ENCODE measurements at places on chromosomes 13 and 19.
A peak's percentile ranks its signal among the peaks of the same experiment; 100 is the strongest.

DNA sequence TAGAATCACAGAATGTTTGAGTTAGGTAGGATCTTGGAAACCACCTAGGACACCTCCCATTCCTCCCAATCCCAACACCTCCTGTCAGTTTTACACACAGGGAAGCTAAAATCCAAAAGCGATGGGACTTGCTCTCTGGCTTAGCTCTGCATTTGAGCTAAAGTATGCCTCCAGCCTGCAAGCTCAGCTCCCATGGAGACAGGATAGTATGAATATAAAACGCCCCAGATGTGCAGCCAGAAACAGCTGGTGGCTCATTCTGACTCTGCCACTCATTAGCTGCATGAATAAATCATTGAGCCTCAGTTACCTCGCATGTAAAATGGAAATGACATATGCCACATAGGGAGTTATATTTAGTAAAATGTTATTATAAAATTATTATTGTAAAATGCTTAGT, 336.0 kb downstream of the SUCLA2 start:
- no peaks in the 10 kb centered on the region for H3K4me1 ChIP-seq
- no peaks in the 10 kb centered on the region for H3K27me3 ChIP-seq
- H3K4me3 ChIP-seq: no peak overlapping the region
- no peak overlapping the region for H3K27ac ChIP-seq
- H3K36me3 ChIP-seq: no peaks in the 10 kb centered on the region

DNA sequence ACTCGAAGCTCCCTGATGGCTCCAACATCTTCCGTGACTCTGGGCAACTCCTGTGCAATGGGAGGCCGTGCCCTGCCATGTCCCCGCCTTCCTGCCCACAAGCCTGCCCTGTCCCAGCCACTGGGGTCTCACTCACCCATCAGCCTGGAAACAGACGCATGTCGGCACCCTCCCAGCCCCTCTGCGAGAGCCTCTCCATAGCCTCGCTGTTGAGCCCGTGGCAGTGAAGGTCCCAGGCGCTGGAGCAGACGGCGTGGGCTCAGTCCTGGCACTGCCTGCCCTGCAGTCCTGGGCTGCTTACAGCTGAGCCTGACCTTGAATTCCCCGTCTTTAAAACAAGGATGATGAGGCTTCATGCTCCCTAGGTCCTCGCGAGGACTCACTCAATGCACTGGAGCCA, 37.0 kb downstream of the MCF2L start:
- DNase-seq: no peak
- no peak overlapping the region for H3K27ac ChIP-seq
- peaks cover 1% of the 10 kb centered on the region for H3K36me3 ChIP-seq
- no peaks in the 10 kb centered on the region for H3K27me3 ChIP-seq

- DNase-seq: no peak
- no peaks in the 10 kb centered on the region for H3K4me1 ChIP-seq
These were observed 13.5 kb upstream of the OR7D2 start for GRCh38 chr19:9165261-9165660.

DNA sequence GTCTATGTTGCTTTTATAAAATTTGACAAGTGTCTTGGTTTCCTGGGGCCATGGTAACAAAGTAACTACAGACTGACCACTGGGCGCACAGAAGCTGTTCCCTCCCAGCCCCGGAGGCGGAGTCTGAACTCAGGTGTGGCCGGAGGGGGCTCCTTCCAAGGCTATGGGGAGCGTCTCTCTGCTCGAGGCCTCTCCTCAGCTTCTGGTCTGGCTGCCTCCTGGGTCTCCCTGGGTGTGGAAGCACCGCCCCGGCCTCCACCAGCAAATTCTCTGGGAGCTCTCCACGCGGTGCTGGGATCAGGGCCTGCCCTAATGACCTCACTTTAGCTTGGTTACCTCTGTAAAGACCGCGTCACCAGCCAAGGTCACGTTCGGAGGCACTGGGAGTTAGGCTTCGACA, 45.7 kb upstream of the F7 start:
- H3K36me3 ChIP-seq: no peaks in the 10 kb centered on the region
- DNase-seq: peak; percentile 19
- H3K27ac ChIP-seq: no peak overlapping the region
- no peak overlapping the region for H3K4me3 ChIP-seq

DNA sequence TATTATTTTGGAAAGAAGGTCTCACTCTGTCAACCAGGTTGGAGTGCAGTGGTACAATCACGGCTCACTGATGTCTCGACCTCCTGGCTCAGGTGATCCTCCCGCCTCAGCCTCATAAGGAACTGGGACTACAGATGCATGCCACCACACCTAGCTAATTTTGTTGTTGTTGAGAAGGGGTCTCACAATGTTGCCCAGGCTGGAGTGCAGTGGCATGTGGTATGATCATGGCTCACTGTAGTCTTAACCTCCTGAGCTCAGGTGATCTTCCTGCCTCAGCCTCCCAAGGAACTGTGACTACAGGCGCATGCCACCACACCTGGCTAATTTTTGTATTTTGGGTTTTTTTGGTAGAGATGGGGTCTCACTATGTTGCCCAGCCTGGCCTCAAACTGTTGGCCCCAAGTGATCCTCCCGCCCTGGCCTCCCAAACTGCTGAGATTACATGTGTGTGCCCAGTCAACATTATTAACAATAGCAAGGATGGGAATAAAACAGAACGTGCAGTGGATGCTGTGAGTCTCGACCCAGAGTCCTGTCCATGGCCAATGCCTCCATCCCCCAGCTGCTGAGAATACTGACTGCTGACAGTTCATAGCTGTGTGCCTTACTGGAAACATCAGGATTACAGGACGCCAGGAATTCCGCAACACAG, 5.4 kb upstream of the MBD3L3 start:
- H3K4me3 ChIP-seq: no peak overlapping the region
- H3K27ac ChIP-seq: no peak overlapping the region
- no peaks in the 10 kb centered on the region for H3K36me3 ChIP-seq
- no peaks in the 10 kb centered on the region for H3K4me1 ChIP-seq
- DNase-seq: no peak

- H3K4me1 ChIP-seq: 0 out of 2 replicates have a peak, but pooled peaks cover 3% of the 10 kb centered on the region
- no peak overlapping the region for H3K27ac ChIP-seq
- H3K27me3 ChIP-seq: no peaks in the 10 kb centered on the region
- no peaks in the 10 kb centered on the region for H3K36me3 ChIP-seq
- no peak overlapping the region for H3K4me3 ChIP-seq
These were observed 21.4 kb downstream of the MIR17HG start for GRCh38 chr13:91368676-91369440.

DNA sequence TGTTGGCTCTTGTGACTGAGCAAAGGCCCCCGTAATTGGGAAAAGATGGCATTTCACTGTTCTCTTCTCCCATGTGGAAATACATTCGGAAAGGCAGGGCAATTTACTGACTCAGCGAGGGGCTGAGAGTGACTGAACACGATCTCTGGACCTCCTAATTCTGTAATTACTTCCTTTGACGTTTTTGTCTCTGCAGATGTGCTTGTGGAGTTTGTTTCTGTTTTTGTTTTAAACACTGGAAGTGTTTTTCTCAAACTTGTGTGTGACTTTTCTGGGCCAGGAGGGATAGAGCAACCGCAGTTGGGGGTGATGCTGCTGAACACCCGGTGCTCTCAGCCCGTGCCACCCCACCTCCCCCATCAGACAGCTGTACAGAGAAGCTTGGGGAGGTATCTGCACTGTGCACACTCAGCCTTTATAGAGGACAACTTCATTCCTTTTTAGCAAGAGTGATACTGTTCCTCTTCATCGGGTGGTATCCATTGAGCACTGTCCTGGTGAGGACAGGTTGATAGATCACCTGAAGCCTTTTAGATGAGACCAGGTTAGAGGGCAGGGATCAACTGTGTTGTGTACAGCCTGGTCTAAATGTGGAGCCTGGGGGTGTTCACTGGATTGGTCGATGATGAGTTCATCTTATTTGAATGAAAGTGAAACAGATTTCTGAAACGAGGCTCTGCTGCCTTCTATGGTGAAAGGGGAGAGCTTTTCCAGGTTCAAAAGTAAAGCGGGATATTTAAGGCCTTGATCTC, 117.4 kb downstream of the ESD start:
- H3K27me3 ChIP-seq: no peaks in the 10 kb centered on the region
- H3K36me3 ChIP-seq: no peaks in the 10 kb centered on the region
- peaks cover 59% of the 10 kb centered on the region for H3K4me1 ChIP-seq
- no peak for DNase-seq

GRCh38 chr19:4399812-4400134, 574 bp downstream of the SH3GL1 start:
- no peaks in the 10 kb centered on the region for H3K27me3 ChIP-seq
- peak overlapping the region; percentile 79 for H3K27ac ChIP-seq
- no peak for DNase-seq
- peaks cover 12% of the 10 kb centered on the region for H3K4me1 ChIP-seq
- no peaks in the 10 kb centered on the region for H3K36me3 ChIP-seq

DNA sequence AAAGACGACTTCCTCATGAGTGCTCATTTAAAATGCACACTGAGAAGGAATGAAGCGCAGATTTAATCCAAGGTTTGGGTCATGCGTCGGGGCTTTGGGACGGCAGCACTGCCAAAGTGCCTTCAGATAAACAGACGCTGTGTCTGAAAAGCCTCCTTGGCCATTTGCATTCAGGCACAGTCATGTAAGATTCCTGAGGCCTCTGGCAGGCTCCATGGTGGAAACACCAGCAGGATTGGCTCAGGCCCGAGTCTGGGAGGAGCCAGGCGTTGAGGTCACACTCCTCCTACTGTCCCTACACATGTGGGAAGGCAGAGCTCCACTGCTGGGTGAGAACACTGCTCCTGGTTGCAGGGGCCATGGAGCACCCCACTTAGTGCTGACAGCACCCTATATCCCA, 113.3 kb upstream of the KL start:
- H3K36me3 ChIP-seq: no peaks in the 10 kb centered on the region
- peak; percentile 41 for DNase-seq
- no peak overlapping the region for H3K4me3 ChIP-seq
- peaks cover 9% of the 10 kb centered on the region for H3K4me1 ChIP-seq
- no peaks in the 10 kb centered on the region for H3K27me3 ChIP-seq
- no peak overlapping the region for H3K27ac ChIP-seq

- no peaks in the 10 kb centered on the region for H3K36me3 ChIP-seq
- H3K27ac ChIP-seq: no peak overlapping the region
- no peak for DNase-seq
- no peaks in the 10 kb centered on the region for H3K4me1 ChIP-seq
- H3K27me3 ChIP-seq: no peaks in the 10 kb centered on the region
These were observed 389.5 kb downstream of the UQCRFS1 start for GRCh38 chr19:28823338-28823961.

DNA sequence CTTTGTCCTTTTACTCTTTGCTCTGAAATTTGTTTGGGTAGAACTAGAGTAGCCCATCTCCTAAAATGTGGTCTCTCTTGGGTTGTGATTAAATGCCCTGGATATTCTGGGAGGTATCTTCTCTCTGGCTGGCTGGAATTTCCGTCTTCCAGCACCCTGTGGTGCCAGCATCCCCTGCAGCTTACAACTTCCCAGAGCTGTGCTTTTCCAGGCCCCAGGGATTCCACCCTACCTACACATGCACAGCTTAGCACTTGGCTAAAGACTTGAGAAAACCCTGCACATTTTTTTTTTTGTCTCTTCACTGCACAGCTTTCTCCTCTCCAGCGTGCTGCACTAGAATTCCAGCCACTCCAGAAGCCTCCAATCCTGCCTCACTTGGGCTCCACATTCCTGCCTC, 334.7 kb downstream of the IRS2 start:
- no peak for DNase-seq
- H3K27ac ChIP-seq: no peak overlapping the region
- H3K36me3 ChIP-seq: no peaks in the 10 kb centered on the region
- no peaks in the 10 kb centered on the region for H3K4me1 ChIP-seq
- no peak overlapping the region for H3K4me3 ChIP-seq

- H3K4me3 ChIP-seq: no peak overlapping the region
- H3K27ac ChIP-seq: no peak overlapping the region
- no peaks in the 10 kb centered on the region for H3K27me3 ChIP-seq
- no peak for DNase-seq
- peaks cover 18% of the 10 kb centered on the region for H3K4me1 ChIP-seq
- H3K36me3 ChIP-seq: peaks cover 2% of the 10 kb centered on the region
These were observed 10.2 kb downstream of the DPP9 start for GRCh38 chr19:4713384-4713951.

DNA sequence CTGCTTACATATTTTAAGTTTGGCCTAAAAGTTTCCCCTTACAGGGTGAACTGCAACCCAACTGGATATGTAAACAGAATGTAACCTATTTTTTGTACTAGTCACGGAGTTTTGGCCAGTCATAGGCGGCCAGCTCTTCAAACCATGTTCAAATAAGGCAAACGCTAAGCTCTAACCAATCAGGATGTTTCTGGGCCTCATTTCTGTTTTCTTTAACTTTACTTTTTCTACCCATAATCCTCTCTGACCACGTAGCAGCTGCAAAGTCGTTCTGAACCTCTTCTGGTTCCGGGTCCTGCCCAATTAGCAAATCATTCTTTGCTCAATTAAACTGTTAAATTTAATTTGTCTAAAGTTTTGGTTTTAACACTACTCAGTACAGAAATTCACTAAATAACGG, 8.2 kb upstream of the ZMYM2 start:
- no peaks in the 10 kb centered on the region for H3K36me3 ChIP-seq
- no peak overlapping the region for H3K4me3 ChIP-seq
- DNase-seq: no peak
- H3K27me3 ChIP-seq: no peaks in the 10 kb centered on the region
- no peak overlapping the region for H3K27ac ChIP-seq

GRCh38 chr19:10538204-10538983, 5.3 kb upstream of the ATG4D start:
- no peaks in the 10 kb centered on the region for H3K36me3 ChIP-seq
- H3K27me3 ChIP-seq: no peaks in the 10 kb centered on the region
- no peaks in the 10 kb centered on the region for H3K4me1 ChIP-seq
- H3K27ac ChIP-seq: no peak overlapping the region
- DNase-seq: no peak

DNA sequence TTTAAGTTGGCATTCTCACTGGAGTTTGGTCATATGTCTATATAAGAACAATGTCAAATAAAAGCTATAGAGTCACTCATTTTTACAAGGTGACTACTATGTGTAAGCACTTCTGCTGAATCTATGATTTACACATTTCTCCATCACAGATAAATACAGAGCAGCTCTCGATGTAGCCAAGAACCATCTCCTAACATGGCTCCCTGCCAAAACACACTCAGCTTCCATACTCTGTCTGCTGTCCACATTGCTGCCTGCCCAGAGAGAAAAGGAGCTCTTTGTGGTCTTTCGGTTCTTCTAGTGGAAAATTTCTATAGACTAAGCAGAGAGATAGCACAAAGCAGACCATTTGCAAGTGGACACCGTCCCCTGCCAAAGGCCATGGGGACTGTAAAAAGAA, 190.9 kb upstream of the KLF12 start:
- H3K27me3 ChIP-seq: no peaks in the 10 kb centered on the region
- no peak overlapping the region for H3K4me3 ChIP-seq
- no peak overlapping the region for H3K27ac ChIP-seq
- no peaks in the 10 kb centered on the region for H3K4me1 ChIP-seq

GRCh38 chr19:34880034-34880433, 46.7 kb upstream of the ZNF30 start:
- H3K27me3 ChIP-seq: no peaks in the 10 kb centered on the region
- H3K4me1 ChIP-seq: no peaks in the 10 kb centered on the region
- no peak overlapping the region for H3K27ac ChIP-seq

- no peaks in the 10 kb centered on the region for H3K4me1 ChIP-seq
- H3K27me3 ChIP-seq: no peaks in the 10 kb centered on the region
- H3K36me3 ChIP-seq: no peaks in the 10 kb centered on the region
- peak overlapping the region; percentile 20 for H3K4me3 ChIP-seq
- H3K27ac ChIP-seq: no peak overlapping the region
- DNase-seq: peak; percentile 32
These were observed 7.9 kb downstream of the UNC13A start for GRCh38 chr19:17680230-17680722.

GRCh38 chr19:39913682-39914333, 20.6 kb downstream of the FCGBP start:
- no peaks in the 10 kb centered on the region for H3K27me3 ChIP-seq
- H3K27ac ChIP-seq: no peak overlapping the region
- H3K36me3 ChIP-seq: no peaks in the 10 kb centered on the region
- H3K4me3 ChIP-seq: no peak overlapping the region
- no peak for DNase-seq
- H3K4me1 ChIP-seq: no peaks in the 10 kb centered on the region

All from Caco-2 (cell line).